SK-N-DZ (cell line): ENCODE measurements at places on chromosomes 12 and 14.
A peak's percentile ranks its signal among the peaks of the same experiment; 100 is the strongest.

DNA sequence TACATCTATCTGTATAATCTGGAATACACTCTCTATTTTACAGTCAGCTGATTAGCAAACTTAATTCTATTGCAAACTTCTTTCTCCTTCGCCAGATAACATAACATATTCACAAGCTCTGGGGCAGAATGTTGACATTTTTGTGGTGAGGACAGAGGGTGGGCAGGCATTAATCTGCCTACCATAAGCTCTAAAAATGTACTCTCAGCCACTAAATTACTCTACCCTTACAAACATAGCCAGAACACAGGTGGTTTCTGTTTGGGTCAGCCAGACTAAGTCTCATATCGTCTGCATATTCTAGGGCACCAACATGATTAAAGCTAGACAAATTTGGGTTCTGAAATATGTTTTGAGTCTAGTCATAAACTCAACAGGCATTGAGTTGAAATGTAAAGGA, 90.1 kb downstream of the SLC6A15 start:
- DNase-seq = no peak

DNA sequence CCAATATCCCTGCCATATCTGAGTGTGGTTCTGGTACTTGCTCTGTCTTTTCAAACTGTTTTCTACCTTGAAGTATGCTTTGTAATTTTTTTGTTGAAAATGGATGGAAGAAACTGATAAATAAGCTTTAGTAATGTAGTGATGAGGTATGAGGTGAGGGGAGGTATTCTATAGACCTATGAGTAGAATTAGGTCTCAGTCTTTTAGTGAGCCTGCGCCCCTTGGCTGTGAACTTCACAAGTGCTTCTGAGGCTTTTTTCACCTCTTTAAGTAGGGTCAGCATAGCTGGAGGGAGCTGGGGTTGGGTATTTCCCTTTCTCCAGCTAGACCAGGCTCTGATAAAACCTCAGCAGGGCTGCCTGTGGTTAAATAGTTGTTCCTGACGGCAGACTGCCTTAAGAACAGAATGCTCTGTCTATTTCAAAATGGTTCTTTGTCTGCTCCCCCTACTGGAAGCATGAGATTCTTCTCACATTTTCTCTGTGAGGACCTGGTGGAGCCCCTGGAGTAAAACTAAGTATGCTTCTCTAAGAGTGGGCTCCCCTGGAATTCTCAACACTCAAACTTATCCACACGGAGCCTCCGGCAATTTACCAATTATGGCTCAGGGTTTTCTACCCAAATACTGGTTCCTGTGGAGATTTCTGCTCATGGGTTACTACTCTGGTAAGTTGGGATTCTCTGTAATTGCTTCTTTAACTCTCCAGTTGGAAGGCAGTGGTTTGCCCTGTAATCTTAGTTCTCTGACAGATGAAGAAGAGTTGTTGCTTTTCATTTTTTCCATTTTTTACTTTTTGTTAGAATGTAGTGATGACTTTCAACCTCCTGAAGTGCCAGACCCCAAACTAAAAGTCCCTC, 13.1 kb downstream of the KRT5 start:
- no peak for DNase-seq

DNA sequence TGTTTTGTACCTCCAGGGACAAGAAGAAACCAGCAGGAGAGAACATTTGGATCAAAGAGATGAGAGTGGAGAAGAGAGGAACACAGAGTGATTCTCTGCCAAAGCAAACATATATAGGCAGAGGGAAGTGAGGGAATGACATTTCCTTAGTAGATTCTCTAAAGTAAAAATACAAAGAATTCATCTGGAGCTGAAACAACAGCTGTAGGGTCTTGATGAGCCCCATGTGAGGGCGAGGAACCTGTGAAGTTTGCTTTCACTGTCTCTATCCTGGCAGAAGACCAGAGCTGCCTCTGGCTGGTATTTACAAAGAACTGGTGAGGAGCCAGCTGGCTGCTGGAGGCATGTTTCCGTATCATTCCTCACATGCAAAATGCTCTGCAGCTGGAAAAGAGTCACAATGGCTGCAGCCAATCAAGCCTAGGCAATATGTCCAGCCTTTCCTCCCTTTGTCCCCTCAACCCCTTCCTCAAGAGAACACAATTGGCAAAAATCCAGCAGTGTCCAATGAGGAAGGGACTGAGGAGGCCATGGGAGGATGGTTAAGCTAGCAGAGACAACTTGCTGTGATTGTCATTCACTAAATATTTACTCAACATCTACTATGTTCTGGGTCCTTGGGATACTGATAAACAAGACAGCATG, 122.5 kb downstream of the PHLDA1 start:
- no peak for DNase-seq

DNA sequence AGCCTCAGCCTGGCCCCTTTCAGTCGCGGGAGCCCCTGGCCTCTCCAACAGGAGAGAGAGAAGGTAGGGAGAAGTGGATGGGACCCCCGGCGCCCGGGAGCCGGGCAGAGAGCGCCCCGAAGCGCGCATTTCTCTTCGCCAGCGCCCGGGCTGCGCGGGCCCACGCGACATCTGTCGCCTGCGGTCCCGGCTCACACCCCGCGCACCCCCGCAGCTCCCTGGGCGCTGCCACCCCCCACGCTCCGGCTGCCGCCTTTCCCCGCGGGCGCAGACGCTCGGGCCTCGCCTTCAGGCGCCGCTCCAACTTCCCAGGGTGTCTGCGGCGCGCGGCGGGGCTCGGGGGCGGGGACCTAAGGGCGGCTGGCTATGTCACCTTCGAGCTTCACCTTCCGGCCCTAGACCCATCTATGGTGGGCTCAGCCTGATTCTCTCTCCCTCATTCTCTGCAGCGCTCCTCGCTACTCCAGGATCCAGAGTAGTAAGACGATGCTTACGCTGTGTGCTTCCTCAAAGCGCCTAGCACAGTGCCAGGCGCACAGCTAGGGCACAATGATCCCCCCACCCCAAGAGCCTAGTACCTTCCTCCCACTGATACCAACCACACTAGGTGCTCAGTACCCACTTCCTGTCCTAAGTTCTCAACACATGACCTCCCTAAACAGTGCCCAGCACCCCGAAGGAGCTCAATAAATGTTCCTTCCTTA, 1.6 kb downstream of the HRK start:
- no peak for DNase-seq

- no peak for DNase-seq
Observed at GRCh38 chr12:22882559-22882958, 257.6 kb downstream of the ETNK1 start.

DNA sequence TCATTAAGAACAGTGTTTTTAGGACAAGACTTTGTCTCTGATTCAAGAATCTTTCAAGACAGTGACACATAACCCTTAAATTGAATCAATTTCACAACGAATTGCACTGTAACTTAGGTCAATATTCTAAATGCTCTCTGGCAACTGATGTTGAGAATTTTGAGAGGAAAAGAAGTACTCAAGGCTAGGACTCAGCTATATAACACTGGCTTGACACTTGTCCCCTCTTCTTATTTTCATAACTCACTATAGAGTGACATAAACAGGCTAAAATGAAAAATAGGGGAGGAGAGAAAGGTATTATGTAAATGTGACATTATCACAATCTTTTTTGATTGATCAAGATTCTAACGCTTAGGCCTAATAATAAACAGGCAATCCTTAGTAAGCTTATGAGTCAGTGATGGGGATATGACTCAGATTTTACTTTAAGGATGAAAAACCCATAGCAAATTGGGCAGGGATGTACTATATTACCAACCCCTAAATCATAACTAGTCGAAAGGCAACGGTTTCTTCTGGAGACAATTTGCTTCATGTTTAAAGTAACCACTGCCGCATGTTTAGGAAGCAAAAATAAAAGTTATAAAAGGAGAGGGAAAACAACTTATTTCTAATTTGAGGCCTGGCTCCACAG, 10.9 kb downstream of the BTG1 start:
- DNase-seq = no peak

- no peak for DNase-seq
Observed at GRCh38 chr14:29576927-29577326, 350.7 kb downstream of the PRKD1 start.

DNA sequence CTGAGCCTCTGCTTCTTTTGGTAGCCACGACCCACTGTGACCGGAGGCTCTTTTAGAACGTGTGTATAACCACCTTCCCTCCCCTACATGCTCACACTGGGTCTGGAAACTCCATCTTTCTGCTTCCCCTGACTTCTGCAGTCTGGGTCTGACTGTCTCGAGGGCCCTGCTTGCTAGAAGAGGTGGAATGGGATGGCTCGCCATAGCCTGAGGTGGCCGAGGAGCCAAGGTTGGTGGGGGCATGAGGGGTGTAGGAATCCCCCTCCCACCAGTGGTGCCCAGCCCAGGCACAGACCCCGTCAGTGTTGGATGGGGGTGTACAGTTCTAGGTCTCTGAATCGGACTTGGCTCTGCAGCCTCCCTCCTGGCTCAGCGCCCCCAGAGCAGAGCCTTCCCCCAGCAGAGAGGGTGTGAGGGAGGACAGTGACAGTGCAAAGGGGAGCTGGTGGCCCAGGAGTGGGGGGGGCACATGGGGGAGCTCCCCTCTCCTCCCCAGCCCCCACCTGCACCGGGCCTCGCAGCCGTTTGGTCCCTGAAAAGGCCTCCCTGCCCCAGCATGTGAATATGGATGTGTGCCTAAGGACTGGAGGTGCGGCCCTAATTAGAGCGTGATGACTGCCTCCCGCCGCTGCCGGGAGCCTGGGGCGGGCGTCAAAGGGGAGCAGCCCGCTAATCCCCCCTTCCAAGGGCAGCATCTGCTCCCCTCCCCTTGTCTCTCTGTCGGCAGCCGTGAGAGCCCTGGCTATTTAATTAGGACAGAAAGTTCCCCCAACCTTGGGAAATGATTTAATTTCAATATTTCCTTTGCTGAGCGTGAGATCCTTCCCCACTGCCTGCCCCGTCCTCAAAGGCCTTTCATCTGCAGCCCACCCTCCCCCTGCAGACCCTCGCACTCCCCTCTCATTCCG, 196.2 kb upstream of the C14orf180 start:
- no peak for DNase-seq

DNA sequence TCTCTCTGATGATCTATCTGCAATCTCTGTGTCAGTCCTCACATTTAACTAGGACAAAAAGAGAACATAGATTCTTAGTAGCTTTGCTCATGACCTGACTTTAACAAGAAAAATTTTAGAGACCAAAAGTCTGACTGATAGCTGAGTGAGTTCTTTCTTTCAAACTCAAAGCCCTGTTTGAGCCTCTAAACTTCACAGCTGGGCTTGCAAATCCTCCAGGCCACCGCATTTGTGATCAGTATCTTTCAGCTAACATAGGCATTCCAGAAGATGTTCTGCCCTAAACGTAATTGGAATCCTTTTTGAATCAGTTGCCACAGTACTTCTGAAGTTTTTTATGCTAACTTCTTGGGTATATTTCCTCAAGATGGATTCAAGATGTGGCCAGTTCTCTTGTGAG, 459.0 kb downstream of the DPF3 start:
- DNase-seq = no peak

DNA sequence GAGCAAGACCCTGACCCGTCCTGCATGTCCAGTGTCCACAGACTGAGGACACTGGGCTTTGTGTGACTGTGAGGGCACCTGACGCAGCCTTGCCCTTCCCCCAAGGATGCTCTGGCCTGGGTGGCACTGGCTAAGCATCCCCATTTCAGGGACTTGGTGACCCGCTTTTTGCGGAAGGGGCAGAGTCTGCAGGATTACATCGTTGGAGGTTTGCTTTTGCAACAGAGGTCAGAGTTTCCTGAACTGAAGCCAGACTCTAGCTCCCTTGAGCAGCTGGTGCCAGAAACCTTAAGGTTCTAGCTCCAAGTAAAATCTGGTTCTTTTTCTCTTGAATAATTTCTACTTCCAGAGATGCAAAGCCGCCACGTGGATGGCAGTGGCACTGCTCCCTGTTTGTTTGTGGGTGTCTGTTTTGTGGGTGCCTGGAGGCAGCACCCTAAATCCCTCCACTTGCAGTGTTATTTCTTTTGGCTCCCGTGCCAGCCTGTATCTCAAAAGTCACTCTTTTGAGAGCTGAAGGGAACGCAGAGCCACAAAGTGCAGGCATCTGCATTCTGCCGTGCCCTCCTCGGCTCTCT, 184.7 kb downstream of the TSPAN9 start:
- no peak for DNase-seq

- DNase-seq = no peak
Observed at GRCh38 chr14:64729386-64730060, 25.3 kb downstream of the PLEKHG3 start.

DNA sequence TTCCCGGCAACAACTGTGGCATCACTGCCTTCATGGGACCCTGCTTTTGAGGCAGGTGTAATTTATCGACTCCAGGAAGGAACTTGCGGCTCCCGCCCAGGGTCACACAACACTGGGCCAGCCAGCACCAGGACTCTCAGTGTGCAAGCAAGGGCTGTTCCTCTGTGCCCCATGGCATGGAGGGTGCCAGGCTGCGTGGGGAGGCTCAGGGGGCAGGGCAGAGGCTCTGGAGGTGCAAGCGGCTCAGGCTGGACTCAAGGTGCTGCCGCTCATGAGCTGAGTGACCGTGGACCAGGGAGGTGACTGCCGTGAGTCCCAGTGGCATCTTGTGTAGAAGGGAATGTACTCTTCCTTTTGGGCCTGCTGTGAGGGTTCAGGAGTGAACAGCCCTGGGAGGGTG, 57.6 kb downstream of the SLC24A4 start:
- DNase-seq = no peak

GRCh38 chr12:117968826-117969659, at the start of gene KSR2:
Gene KSR2, minus strand, starts transcription at chr12:117968990. Its CDS starts 735 bp downstream, at chr12:117968255.
- DNase-seq = peak; percentile 75

DNA sequence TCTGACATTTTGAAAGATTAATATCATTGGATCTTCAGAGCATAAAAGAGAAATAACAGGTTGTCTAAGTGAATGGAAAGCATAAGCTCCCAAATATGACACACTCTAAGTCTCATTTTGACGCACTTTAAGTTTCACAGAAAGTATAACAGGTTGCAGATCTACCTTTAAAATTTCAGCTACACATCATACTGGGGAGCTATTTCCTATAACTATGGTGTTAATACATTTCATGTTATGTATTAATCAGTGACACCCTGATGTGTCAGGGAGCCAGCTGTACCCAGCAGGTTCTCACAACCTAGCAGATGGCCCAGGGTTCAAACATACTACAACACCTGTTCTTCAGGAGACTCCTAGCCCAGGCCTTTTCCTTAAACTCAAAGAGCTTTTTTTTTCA, 31.1 kb upstream of the TMX1 start:
- DNase-seq = peak; percentile 18

- peak; percentile 98 for DNase-seq
Observed at GRCh38 chr12:90174198-90174510, 465.5 kb upstream of the ATP2B1 start.

GRCh38 chr12:52313461-52313860, 7.7 kb downstream of the KRT83 start:
- DNase-seq = no peak

GRCh38 chr12:11584221-11584855, 65.1 kb upstream of the ETV6 start:
- no peak for DNase-seq
